ENCODE measurements at places on chromosomes 6 and 20.

DNA sequence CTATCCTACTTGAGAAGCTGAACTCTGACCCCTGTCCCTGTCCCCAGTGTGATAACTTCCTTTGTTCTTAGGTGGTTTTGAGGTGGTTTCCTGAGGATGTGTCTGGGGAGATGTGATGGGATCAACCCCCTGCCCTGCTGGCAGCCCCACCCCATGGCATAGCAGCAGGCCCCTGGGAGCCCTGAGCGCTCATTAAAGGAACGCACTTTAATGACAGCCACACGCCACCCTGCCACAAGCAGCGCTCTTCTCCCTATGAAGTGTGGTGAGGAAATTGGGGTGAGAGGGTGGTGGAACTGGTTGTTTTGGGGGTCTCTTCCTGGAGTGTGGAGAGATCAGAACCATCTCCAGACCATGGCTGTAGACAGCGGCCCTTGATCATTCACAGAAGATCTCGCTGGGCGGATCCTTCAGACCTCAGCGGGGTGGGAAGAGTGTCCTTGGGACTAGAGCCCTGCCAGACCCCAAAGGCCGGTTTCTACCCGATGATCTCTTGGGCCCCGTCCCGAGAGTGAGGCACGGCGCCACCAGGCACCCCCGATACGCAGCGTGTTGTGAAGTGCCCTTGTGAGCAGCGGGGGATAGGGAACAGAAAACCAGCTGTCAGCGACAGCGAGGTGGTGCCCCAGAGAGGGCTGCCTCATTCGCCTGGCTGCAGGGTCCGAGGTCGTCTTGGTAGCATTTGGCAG is 45.4 kb downstream of the SYNJ2 start:
- DNase-seq = no peak

DNA sequence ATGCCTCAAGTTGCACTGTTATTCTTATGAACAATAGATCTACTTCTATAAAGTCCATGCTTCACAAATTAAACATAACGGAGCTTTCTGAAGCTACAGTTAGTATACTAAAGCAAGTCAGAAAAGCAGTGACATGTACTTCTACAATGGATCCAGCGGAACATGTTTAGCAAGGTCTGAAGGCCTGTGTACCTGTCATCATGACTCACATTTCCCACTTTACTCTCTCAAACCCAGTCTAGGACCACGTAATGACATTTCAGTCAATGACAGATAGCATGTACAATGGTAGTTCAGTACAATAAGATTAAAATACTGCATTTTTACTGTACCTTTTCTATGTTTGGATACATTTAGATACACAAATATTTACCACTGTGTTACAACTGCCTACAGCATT is 132.1 kb downstream of the MMS22L start:
- no peak for DNase-seq

DNA sequence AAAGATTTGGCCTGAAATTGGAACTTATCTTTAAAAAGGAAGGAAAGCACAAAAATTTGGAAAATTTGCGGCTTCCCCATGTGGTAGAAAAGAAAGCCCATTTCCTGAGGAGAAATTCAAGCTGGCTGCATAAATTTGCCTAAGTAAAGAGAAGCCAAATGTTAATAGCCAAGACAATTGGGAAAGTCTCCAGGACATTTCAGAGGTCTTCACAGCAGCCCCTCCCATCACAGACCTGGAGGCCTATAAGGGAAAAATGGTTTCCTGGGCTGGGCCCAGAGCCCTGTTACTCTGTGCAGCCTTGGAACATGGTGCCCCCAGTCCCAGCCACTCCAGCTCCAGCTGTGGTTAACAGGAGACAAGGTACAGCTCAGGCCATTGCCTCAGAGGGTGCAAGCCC is 736.5 kb downstream of the HACE1 start:
- no peak for DNase-seq

DNA sequence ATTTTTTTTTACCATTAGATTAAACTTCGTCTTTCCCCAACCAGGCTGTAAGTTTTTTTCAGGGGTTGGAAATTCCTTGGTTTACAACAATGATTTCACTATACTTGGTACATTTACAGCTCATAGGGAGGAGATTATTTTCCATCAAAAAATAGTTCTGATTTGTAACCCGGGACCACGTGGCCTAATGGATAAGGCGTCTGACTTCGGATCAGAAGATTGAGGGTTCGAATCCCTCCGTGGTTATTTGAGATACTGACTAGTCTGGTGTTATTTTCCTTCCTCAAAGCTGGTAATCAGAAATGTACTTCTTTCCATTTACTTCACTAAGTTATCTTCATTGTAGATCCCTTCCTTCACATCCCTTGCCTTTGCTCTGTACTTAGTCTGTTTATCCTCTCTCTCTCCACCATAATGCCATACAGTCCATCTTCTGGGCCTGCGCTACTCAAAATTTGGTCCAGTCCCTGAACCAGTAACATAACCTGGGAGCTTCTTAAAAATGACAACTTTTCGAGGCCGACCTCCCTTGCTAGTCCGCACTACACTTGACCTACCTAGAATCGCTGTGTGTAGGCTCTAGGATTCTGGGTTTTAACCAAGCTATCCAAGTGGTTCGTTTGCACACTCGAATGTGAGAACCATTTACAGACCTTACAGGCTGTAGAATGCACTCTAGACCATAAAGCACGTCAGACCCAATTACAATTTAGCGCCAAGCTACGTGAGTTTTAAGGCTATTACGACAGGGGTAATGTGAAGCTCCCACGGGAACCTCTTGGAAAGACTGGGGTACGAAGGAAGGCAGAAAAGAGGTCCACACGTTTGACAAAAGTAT is 42.1 kb upstream of the BTN3A2 start:
- DNase-seq = peak; percentile 87

DNA sequence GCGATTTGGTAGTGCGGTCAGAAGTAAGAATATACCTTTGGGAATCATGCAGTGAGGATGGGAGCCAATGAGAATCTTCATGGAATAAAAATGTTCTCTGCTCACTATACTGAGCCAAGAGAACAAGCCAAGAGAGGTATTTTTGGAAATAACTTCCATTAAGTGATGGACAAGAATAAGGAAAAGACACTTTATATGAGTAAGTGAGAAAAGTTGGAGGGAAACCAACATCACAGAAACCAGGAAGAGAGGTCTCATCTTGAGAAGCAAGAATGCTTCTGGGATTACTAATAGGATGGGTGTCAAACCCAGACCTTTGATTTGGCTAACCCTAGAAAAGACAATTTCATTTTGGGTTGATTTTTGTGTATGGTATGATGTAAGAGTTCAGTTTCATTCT is 181.2 kb upstream of the JAG1 start:
- no peak for DNase-seq

GRCh38 chr6:154453329-154453728 is 57.2 kb downstream of the CNKSR3 start:
- DNase-seq = no peak

- DNase-seq = no peak
Measured at GRCh38 chr6:35024551-35025054, 116.5 kb downstream of the TCP11 start.

GRCh38 chr20:62122654-62123449 is 577 bp downstream of the LSM14B start:
- peak; percentile 29 for DNase-seq

DNA sequence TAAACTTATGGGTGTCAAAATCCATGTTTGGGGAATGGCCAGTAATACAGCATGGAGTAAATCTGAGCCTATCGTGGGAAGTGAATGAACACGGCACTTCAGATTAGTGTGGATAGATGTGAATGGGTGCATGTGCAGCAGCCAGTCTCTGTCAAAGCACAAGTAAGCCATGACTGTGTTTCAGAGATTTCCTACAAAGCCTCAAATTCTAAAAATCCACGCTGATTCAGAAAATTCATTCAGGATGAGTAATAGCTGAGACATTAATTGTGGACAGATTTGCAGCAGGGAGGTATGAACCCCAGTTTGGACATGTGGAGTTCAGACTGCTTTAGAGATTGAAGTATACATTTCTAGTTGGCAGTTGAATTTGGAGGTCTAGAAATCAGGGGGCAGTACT is 115.1 kb downstream of the QKI start:
- DNase-seq = peak; percentile 62

DNA sequence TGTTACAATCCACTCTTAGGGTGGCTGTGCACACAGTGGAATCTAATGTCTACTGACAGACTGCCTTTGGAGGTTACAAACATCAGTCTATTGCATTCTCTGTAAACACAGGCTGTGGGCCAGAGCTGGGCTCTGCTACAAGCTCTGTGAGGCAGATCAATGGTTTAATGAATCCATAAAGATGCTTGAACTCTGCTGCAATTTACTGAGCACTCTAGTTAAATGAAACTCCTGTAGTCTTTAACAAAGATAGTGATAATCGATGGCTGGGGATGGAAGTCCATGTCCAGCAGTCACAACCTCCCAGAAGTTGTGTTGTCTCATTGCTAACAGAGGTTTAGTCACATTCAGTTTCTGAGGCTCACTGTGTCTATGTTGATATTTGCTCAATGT is 50.5 kb downstream of the SOBP start:
- DNase-seq = no peak

DNA sequence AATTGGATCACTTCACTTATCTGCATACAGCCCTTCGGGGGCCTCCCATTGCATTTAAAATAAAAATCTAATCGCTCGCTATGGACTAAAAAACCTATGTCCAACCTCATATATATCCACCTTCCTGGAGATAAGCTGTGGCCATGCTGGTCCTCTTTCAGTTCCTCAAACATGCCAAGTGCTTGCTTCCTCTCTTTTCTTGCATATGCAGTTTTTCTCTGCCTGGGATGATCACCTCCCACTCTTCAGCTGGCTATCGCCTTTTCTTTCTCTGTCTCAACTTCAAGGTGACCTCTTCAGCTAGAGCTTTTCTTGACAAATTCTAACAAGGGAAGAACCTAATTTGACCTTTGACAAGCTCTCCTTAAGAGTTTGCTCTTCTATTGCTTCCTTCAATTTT is 5.6 kb upstream of the TFB1M start:
- no peak for DNase-seq

DNA sequence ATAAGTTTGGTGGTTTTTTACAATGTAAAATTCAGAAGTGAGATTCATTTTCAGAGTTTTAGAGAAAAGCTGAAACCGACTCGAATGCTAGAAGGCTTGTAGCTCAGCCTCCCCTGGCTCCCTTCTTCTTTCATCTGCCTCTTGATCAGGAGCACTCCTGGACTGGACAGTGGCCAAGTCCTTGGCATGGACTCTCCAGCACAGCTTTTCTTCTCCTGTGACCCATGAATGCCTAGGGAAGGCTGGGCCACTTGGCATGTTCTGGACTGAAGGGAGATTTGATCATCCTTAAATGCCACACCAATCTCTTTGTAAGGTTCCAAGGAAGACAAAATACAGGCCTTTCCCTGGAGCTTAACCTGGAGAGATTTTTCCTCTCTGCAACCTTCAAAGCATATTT is 384.0 kb upstream of the SASH1 start:
- no peak for DNase-seq

DNA sequence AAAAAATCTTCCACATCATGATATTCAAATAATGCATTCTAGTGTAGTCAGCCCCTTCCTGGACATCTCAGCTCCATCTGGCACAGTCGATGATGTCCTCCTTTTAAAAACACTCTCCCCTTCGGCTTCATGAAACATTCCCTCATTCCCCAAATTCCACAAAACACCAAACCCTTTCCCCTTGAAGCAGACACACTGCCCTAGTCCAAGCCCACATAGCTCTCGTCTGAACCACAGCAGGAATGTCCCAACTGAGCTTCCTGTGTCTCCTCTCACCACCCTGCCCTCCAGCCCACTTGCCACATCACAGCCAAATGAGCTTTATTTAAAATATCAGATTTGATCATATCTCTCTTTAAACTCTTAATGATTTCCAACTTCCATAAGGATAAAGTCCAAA is 106.4 kb upstream of the CARMIL1 start:
- DNase-seq = peak; percentile 51

DNA sequence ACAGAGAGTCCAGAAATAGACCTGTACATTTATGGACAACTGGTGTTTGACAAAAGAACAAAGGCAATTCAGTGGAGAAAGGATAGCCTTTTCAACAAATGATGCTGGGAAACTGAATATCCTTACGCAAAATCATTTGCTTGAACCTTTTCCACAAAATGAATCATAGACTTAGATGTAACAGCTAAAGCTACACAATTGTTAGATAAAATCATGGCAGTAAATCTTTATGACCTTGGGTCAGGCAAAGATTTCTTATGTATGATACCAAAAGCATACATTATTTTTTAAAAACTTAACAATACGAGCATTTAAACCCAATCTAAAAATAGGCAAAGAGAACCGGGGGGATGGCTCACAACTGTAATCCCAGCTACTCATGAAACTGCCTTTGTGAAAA is 73.5 kb upstream of the DST start:
- DNase-seq = no peak

DNA sequence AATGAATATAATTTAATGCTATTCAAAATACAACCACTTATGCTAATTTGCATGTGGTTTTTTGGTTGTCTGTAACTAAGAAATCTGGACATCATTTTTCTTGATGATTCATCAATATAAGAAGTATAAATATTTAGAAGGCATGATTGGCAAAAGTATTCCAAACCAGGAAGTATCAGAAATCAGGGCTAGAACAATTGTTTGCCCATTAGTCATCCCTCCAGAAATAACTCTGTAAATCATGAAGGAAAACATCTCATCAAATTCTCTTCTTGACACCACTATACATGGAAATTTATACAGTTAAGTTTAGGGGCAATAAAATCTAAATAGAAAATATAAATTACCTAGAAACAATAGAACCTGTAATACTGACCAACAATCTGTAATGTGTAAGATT is 554.7 kb upstream of the HS3ST5 start:
- DNase-seq = no peak

DNA sequence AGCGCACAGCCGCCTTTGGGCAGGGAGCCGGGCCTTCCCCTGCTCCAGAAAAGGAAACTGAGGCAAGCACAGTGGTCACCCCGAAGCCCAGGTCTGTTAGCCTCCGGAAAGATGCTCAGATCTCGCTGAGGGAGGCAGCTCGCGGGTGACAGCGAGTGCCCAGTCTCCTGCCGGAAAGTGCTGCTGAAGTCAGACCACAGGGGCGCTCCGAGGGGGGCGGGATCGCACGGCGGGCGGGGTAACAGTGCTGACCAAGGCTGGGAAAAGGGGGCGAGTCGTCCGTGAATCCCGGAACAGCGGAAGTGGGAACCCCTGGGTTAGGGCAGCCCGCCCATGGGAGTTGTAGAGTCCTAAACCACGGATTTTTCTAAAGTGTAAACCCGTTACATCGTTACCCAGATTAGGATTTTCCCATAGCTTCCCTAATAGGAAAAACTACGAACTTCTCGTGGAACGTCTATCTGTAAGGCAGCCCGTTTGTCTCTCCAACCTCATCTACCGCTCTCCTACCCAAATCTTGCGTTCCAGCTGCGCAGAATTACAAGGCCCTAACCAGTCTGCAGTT is 504 bp downstream of the VPS16 start:
- no peak for DNase-seq

DNA sequence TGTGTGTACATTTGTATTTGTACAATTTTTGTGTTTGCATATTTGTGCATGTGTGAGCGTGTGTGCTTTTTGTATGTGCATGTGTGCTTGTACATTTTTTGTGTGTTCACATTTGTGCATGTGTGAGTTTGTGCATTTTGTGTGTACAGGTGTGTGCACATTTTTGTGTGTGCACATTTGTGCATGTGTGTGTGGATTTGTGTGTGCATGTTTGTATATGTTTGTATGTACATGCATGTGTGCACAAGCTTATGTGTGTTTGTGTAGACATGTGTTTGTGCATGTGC is 28.9 kb downstream of the PRR18 start:
- DNase-seq = no peak
